ENCODE measurements at places on chromosomes 7 and 10.

- no peak for DNase-seq
Measured at GRCh38 chr7:140501966-140502365, 22.7 kb upstream of the MKRN1 start.

DNA sequence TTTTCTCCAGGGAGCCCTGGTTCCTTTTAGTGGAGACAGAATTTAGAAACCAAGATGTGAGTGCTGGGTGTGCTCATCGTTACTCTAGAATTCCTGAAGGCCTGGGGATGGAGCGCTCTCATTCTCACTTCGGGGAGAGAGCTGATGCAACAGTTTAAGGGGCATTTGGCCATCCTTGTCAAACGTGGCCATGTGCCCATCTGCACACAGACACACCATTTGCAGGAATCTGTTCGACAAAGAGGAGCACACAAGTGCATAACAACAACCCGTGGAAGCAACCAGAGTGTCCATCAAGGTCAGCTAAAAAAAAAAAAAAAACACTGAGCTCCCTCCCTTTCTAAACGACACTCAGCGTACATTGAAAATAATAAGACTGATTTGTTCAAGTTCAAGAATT is 23.0 kb upstream of the RET start:
- no peak for DNase-seq

DNA sequence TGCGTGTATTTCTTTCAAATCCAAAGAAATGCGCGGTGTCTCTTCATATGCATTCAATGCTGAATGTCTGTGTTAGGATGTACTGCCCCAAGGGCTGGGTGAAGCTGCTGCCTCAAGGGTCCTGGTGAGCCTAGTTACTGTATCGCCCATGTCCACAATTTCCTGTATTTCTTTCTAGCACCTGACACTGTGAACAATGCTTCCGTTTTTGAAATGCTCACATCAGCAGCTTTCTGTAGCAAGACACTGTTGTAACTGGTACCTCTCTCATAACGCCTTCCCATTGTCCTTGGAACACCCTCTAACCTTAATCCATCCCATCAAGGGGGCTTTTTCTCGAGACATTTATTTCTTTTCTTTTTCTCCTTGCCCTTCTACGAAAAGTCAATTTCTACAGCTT is 25.1 kb downstream of the NRP1 start:
- DNase-seq, result no peak

DNA sequence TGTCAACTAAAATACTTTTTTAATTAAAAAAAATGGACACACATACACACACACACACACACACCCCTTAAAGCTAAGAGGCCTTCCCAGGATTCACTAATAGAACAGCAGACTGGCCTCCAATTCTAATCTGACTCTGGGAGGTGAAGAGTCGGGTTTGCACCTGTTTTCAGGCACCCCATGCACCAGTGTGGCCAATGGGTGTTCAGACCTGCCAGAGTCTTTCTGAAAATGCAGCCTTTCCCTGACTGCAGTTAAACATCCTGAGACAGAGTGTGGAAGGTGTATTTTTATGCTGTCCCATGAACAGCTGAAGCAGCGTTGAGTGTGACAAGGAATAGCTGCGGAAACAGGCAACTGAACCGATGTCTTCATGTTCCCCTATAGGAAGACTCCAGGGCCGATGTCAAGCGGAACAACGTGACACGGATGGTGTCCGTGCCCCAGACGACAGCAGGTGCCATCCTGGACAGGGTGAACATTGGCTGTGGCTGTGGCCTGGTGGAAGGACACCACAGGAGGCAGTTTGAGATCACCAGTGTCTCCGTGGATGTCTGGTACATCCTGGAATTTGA is 74.6 kb upstream of the LYZL2 start:
- no peak for DNase-seq

DNA sequence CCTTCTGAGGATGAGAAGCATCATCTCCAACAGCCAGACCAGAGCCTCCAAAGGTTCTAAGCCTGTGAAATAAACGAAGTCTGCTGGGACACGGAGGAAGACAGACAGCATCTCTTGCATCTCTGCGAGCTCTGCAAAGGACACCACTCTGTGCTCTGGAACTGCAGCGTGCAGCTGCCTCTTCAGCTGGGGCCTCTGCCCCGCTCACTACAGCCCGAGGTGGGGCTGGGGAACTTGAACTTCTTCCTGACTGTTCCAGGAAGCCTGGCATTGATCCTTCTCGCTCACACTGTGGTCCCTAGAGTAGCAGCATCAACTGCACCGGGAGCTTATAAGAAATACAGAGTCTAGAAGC is 163.3 kb downstream of the USP6NL start:
- no peak for DNase-seq

DNA sequence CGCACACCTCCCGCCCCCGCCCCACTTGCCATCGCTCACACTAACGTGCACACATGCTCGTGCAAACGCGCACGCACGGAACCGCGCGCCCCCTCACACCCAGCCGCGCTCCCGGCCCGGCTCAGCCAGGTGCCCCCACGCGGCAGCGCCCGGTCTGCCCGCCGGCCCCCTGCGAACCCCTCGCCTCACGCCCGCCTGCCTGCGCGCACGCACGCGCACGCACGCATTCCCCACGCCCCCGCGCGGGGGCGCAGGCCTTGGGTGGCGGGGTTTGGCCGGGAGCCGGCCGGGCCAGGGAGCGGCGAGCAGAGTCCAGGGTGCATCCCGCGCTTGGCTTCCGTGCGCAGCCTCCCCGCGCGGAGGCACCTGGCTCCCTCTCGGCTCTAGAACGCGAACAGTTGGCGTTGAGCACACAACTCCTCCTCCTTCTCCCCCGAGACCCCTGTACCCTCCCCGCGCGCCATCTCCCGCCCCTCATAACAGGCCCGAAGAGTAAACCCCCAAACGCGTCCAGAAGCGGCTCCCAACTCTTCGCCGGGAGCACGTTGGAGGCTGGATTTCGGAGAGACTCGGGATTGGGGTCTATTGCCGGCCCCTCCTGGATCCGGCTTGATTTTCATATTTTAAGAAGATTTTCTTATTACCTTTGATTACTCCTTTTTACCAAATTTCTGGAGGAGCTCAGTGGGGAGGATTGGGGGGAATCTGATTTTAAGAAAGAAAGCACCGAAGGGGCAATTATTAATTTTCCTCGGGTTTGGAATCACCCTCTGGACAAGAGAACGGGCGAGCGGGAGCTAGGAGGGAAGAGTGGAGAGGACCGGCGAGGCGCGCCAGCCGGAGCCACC is 527 bp upstream of the SORCS3 start:
- DNase-seq, result no peak

DNA sequence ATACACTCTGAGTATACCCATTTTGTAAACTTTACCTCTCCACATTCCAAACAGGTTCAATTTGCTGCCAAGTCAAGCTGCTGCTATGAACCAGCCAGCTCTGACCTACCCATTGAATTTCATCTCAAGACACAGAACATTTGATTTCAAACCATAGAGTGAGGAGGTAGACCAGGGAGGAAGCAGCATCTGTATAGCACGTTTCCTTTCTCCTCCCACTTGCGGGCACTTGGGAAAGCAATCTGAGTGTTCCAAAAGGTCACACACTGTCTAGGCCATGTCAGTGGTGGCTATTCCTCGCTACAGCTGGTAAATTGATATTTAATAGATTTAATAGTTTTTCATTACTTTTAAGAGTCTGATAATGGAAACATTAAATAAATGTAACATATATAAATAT is 147.8 kb upstream of the EEPD1 start:
- DNase-seq, result no peak

DNA sequence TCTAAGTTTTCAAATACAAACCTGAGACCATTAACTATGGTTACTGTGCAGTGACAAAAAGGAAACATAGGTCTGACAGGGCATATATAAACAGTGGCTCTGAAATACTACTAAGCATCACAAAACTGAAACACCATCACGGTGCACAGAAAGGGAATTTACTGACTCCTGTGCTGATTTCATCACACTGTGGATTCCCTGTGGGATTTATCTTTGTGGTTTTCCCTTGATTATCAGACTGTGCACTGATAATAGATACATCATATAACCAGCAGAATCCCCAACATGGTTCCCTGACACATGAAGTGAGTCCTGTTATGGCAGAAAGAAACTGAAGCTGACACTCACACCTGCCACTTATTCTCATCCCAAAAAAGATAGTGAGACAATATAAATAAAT is 676.3 kb upstream of the KCND2 start:
- no peak for DNase-seq

GRCh38 chr7:151122276-151122675 is 36.0 kb downstream of the AGAP3 start:
- DNase-seq, result no peak

DNA sequence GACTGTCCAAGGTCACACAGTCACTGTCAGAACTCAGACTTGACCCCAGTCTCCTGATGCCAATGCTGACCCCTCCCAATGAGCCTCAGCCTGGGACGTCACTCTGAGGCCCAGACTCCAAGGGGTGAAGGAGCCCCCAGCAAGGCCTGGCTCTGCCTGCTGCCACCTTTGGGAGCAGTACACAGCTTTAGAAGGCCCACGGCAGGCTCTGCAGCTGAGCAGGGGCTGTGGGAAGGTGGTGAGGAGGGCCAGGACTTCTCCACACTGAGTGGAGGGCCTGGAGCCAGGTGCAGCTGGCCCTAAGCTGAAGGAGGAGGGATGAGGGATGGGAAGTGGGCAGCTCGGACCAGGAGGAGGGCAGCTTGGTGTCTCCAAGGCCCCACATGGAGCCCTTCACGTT is 23.9 kb upstream of the ZMIZ1 start:
- no peak for DNase-seq

DNA sequence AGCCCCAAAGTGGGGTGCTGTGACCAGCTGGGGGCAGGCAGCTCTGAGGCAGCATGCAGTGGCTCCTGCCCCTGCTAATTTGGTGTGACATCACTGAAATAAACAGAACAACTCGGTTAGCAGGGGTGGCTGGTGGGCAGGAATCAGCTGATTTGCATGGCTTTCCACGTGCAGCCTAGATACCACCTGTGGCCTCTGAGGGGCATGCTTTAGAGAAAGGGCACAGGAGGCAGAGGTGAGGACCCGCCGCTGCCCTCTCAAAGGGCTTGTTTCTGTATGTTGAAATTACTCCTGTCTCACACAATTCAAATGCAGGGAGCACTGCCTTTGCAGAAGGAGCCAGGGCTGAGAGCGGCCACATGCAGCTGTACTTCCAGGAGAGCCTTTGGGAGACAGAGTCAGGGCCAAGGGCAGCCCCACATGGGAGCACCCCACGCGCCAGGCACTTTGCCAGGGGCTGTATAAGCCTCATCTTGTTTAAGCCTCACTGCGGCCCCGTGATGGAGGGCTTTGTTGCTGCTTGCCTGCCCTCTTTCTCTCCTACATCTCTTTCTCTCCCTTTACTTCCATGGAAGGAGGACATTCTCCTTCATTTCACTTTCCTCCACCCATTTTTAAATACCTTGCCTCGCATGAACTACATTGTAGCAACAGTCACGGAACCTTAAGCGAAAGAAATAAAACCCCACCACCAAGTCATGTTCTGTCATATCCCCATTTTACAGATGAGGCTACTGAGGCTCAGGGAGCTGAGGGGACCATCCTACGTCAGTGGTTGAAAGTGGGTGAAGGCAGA is 137.7 kb downstream of the ZMIZ1 start:
- no peak for DNase-seq

Measured in left renal pelvis (tissue), 4 donors.